ENCODE measurements at places on chromosomes 11 and 22.

DNA sequence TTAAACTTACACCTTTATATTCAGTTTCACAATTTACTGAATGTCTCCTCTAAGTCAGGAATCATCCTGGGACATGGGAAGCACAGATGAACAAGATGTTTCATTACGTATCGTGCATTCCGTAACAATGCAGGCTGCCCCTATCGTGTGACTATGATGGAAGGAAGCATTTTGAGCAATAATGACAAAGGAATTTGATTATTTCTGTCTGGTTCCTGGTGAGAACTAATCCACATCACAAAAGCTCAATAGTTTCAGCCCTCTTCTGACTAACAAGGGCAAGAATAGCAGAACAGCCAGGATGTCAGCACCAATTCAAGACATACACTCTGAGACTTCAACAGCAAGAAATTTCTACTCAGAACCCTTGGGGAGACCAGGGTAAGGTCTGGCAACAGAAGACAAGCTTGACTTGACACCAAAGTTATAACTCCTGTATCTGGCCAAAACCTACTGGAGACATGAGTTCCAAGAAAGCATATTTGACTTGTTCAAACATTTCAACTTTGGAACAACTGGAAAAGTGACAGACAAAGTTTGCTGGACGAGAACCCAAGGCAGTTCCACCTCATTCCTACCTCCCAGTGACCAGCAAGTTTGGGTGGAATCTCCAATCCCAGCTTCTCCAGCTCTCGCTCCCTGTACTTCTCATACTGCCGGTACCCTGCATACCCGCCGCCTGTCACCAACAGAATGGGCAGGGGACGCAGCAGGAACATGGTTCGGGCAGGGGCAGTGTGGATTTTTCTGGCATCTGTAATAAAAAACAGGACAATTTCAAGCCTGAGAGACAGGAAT lies 14.3 kb downstream of the PISD start:
- DNase-seq = no peak

DNA sequence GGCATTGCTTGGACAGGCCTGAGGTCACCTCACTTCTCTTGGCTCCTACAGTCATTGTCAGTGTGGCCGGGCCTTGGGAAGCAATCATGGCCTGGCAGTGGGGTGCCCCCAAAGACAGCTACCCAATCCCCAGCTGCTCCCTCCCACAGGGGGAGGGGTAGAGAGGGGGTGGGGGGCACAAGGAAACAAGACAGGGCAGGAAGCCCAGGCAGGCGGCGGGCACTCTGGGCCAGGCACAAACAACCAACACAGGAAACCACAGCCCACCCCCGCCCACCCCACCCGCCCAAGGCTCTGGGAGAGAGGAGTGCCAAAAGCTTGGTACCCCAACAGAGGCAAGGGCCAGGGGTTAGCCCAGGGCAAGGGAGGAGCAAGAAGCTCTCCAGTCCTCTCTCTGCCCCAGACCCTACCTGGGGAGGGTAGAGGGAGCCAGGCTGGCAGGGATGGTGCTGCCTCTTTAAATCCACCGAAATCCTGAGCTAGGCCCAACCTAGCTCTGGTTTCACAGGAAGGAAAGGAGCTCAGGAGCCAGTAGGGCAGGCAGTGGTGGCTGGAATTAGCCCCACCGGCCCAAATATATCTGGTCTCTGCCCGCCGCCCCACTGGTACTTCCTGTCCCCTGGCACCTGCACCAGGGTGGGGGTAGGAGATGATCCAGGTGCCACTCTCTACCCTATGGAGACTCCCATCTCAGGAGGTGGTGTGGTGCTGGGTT lies 12.2 kb downstream of the BCL9L start:
- DNase-seq = peak; percentile 60

DNA sequence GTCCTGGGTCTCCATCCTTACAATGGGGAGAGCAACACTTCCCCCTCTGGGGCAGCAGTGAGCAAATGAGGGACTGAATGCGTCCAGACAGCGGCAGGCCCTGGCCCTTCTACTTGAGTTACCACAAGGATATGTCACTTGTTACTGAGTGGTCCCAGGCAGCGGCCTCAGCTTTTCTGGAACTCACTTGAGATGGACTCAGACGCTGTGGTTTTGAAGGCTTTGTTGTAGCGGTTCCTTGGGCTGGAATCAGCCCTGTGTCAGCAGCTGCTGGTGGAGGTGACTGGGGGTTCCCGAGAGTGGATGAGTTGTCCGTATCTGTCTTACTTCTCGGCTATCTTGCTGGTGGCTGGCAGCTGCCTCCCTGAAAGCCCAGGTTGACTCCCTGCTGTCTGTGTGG lies 77.0 kb downstream of the MICAL2 start:
- DNase-seq = peak; percentile 71

- DNase-seq = peak; percentile 67
Measured at GRCh38 chr11:69292221-69292648, 1.7 kb upstream of the MYEOV start.

DNA sequence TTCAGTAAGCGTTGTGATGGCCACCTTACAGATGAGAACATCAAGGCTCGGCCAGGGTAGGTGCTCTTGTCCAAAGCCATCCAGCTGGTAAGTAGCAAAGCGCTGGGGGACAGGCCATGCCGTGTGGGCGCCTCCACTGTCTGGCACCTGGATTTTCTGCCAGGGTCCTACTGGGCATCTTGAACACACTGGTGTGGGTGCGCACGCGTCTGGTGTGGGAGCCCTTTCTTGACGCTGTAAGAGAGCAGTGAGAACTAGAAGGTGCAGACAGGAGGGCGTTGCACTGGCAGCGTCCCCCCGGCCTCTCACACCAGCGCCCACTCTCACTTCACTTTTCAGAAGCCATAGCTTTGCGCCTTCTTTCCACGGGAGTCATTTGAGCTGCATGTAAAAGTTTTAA lies 296.6 kb downstream of the TBC1D22A start:
- DNase-seq = no peak

GRCh38 chr11:26569646-26570045 lies 2.4 kb downstream of the MUC15 start:
- DNase-seq = no peak

DNA sequence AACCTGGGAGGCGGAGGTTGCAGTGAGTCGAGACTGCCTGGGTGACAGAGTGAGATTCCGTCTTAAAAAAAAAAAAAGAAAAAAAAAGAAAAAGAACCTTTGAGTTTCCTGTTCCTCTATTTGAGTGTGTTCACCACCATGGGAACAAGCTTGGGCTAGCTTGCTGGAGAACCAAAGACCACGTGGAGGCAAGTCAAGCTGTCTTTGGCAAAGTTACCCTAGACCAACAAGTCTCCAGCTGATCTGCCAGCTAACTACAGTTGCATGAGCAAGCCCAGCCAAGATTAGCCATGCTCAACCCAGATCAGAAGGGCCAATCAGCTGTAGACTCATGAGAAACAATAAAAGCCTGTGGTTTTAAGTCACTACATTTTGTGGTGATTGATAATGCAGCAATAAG lies 29.7 kb downstream of the SLN start:
- no peak for DNase-seq

- no peak for DNase-seq
Measured at GRCh38 chr11:64536396-64536941, 54.6 kb upstream of the SLC22A12 start.

DNA sequence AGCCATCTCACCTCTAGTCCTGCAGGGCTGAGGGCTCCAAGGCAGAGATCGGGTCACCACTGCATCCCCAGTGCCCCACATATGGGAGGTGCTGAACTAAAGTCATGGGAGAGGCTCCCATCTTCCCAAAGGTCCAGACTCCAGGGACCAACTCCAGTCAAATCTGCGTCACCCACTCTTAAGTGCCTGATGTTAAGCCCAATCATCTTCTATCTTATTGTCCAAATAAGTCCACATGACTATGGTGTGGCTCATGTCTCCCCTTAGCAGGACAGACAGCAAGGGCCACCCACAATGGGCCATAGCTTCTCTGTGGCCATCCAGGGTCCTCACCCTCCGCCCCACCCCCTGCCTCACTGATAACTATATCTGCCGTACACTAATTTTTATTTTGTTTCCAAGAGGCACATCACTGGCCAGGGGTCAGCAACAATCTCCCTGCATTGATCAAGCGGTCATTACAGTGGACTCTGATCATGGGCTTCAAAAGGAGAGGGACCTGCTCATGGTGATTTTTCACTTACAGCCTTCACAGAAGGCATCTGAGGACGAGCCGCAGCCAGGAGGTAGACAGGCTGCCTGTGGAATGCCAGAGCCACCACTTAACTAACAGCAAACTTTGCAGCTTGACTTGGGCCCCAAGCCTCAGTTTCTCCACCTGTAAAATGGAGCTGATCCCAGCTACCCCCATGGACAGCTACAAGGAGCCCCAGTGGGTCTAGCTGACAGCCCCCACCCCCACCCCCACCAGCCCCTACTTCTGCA lies 23.3 kb downstream of the MYH9 start:
- no peak for DNase-seq

DNA sequence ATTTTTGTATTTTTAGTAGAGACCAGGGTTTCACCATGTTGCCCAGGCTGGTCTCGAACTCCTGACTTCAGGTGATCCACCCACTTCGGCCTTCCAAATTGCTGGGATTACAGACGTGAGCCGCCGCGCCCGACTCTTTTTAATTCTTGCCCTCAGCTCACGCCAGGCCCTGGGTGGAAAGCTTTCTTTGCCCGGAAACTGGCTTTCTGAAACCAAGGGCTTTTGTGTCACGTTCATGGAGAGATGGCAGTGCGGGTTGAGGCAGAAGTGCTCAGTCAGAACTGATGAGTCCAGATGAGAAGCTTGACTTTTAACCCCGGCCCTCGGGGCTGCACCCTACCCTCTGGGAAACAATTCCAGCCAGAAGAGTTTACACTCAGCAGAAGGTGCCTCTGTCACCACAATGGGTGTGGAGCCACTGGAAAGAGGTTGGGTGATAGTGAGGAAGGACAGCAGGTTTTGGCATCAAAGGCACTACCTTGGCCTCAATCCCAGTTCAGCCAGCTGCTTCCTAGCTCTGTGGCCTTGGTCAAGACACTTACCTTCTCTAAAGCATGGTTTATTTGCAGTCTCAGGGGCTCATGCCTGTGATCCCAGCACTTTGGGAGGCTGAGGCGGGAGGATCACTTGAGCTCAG lies 890 bp upstream of the ARFGAP3 start:
- DNase-seq = no peak

Data from activated T-cell treated with anti-CD3 and anti-CD28 coated beads, Interleukin-2, amount 50 U/mL, for 48 hours (primary cell).